ENCODE measurements at places on chromosomes 7 and 10.

GRCh38 chr10:18523858-18524257, 127.5 kb downstream of the NSUN6 start:
- no peak for DNase-seq

GRCh38 chr10:75648351-75648750, 216.9 kb downstream of the LRMDA start:
- no peak for DNase-seq

- DNase-seq: no peak
Measured at GRCh38 chr10:12954866-12955265, 46.6 kb downstream of the CCDC3 start.

- DNase-seq: no peak
Measured at GRCh38 chr7:35037211-35037525, at the start of gene DPY19L1. Gene DPY19L1, minus strand, starts transcription at chr7:35037485. Its CDS starts 91 bp downstream, at chr7:35037394.

- no peak for DNase-seq
Measured at GRCh38 chr7:37039131-37039749, 314.9 kb upstream of the AOAH start.

DNA sequence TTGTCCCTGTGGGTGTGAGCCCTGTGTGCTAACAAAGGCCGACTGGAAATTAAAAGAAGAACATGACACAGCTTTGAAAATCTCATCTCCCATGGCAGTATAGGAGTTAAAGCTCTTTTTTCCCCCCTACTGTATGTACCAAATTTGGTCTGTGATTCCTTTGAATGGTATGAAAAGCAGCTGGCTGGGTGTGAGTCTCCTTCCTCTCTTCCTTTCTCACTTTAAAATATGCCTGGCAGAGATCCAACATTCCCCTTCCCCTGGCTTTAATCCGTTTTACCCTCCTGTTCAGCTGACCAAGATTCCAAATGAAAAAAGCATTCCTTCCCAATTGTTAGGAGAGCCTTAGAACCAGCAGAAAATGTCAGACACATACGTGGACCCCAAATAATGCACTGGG, 225.0 kb upstream of the CELF2 start:
- no peak for DNase-seq

DNA sequence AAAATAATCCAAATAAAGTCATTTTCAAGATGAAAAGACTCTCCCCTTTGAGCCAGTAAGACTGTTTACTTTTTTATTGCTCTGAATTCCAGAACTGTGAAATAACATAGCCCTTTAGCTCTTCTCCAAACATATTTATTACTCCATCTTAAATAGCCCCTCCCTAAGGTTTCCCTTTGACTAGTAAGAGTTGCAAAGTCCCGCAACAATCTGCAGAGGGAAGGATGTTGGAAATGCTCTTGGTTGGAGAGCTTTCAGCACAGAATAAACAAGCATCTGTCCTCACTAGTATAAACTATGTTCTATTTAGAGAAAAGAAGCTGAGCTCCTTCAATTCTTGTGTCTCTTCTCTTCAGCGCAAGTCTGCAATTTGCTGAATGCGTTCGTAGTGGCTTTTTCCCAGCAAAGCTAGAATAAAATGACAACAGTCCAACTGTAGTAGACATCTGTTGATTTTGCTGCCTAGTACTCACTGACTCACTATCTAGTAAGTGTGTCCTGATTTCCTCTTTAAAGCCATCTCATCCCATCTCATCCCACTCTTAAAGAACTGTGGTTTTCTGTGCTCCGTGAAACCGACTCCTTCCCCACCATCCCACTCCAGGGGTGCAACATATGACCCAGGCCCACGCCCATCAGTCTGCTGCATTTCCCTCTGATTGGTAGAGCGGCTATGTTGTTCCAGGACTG, 104.0 kb downstream of the FAM107B start:
- no peak for DNase-seq

DNA sequence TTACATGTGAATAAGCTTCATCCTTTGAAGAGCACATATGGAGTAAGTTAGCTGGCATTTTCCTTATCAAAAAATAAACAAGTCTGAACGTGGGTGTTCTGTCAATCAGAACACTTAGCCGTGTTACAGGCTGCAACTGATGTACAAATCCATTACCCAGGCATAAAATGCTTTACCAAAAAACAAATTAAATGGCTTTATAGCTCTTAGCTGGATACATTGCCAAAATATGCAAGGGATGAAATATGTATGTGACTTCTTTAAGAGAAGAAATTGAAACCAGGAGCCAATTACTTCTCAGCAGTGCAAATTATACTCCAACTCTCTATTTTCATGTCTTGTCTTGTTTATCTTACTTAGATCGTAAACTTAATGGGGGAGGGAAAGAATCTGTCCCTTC, 214.8 kb downstream of the DGKB start:
- DNase-seq: peak; percentile 58

DNA sequence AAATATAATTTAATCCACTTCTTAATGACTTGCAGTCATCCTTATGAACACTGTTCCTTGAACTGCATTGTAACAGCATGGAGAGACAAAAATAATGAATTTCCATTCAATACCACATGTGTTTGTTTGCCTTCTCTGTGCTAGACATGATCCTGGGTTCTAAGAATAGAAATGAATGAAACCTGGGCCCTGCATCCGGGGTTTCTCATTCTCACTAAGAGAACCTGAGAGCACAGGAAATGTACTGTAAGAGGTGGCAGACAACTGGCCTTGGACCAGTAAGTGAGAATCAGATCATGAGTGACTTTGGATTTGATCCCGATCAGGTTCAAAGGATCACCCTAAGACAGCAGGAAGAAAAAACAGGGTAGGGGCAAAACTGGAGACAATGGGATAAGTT, 37.2 kb upstream of the CUL1 start:
- DNase-seq: no peak

- DNase-seq: peak; percentile 2
Measured at GRCh38 chr10:11434324-11434723, 177.1 kb downstream of the USP6NL start.

- no peak for DNase-seq
Measured at GRCh38 chr7:116967983-116968382, 14.7 kb downstream of the ST7 start.

GRCh38 chr10:128035557-128035973, 90.7 kb downstream of the MKI67 start:
- DNase-seq: no peak

GRCh38 chr7:10300577-10300976, 673.1 kb upstream of the PHF14 start:
- DNase-seq: no peak

DNA sequence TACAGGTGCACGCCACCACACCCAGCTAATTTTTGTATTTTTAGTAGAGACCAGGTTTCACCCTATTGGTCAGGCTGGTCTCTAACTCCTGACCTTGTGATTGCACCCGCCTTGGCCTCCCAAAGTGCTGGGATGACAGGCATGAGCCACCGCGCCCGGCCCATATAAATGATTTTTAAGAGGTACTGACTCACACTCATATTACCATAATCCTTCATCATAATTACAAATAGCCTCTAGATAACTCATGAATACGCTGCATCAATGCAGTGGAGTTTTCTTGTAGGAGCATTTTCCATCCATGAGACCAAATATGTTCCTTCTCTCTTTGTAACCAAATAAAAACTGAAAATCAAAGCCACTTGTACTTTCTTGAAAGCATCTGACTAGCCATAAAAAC, 193.3 kb downstream of the GRM8 start:
- no peak for DNase-seq

DNA sequence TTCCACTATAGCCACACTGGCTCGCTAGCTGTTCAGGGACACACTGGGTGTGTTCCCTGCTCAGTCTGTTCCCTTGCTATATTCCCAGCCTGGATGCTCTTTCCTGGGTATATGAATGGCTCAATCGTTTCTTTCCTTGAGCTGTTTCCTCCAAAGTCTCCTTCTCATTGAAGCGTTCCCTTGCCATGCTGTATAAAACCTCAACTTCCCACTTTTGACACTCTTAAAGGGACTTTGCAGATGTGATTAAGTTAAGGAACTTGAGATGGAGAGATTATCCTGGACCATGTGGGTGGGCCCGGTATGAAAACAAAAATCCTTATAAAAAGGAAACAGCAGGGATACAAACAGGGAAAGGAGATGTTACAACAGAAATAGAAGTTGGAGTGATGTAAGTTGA, 973.1 kb downstream of the LRMDA start:
- DNase-seq: no peak

DNA sequence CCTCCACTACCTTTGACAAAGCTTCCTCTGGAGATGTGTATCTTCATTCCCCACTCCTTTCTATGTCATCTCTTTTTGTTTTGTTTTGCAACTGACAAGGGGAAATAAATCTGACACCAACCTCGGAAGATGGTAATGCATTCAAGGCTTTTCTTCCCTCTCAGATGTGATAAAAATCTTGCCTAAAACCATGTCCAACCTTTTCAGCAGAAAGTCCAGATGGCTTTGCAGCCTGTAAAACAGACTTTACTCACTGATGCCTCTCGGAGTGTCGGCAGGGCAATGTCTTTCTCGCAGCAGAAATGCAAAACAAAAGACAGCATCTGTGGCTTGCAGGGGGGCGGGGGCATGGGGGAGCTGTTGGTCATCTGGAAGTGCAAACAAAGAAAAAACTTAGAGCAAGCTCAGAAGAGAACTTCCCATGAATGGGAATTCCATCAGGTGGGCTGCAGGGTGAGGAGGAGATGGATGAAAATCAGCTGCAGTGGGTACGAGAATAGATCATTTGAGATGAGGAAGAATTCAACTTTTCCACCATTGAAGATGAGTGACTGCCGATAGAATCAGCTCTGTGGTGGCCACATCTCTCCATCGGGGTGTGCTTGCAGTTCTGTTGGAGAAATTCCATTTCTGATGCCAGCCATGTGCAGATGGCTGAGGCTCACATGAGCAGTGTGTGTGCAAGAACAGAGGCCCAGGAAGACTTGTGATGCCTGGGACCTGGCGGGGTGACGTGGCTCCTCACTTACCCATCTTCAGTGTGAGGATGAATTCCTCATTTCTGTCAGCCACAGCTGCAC, 237.7 kb downstream of the WDR37 start:
- peak; percentile 53 for DNase-seq

- peak; percentile 85 for DNase-seq
Measured at GRCh38 chr7:89623018-89623672, 531.1 kb upstream of the STEAP1 start.

GRCh38 chr10:26739071-26739631, 41.6 kb downstream of the PDSS1 start:
- peak; percentile 70 for DNase-seq

- DNase-seq: no peak
Measured at GRCh38 chr10:6135039-6135438, 46.2 kb downstream of the RBM17 start.

GRCh38 chr7:44893710-44894234, 8.4 kb upstream of the PURB start:
- DNase-seq: no peak

- no peak for DNase-seq
Measured at GRCh38 chr10:102375250-102375649, 20.3 kb upstream of the NFKB2 start.

GRCh38 chr7:138951953-138952352, 29.2 kb downstream of the KIAA1549 start:
- DNase-seq: no peak

GRCh38 chr10:132404911-132405462, 8.0 kb downstream of the PWWP2B start:
- no peak for DNase-seq

- DNase-seq: no peak
Measured at GRCh38 chr7:97307521-97308108, 190.1 kb downstream of the SDHAF3 start.

DNA sequence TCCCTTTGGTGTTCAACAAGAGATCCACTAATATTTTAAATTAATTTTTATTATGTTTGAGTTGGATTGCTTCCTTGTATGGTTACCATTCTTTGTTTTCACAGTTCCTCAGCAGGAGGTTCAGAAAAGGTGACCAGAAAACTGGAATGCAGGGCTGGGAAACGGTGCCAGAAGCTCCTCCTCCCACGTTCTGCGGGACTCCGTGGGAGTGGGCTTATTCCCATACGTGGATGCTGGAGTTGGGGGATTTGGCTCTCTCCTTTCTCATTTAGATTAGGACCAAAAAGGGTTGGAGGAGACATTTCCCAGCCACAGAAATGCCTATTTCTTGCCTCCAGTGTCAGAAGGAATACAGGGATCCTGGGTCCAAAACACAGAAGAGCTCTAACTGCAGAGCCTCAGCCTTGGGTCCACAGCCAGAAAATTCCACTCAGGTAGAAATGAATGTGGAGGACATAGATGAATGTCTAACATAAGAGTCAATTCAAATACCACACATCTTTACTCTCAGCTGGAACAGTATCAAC, 56.0 kb downstream of the SORBS1 start:
- no peak for DNase-seq

DNA sequence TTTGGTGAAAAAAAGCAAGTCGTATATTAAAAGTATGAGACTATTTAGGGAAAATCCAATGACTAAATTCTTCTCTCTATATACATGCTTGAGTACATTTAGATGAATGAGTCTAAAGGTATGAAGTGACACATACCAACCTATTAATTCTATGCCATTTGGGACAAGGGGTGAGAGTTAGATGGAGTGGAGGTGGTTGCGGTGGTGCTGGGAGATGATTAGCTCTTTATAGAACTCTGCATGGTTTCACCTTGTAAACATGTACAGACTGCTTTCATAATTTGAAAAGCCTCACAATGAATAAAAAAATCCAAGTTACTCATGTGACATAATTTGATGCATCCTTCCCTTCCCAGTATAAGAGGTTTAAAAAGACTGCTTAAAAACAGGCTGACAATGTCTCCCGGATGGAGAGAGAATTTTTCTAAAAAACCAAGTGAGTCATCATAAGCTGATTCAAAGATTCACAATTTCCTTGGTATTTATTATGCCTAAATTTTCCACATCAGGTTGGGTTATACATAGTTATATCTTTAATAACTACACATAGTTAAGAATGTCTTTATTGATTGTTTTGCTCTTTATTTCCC, 572.8 kb downstream of the REEP3 start:
- DNase-seq: no peak

DNA sequence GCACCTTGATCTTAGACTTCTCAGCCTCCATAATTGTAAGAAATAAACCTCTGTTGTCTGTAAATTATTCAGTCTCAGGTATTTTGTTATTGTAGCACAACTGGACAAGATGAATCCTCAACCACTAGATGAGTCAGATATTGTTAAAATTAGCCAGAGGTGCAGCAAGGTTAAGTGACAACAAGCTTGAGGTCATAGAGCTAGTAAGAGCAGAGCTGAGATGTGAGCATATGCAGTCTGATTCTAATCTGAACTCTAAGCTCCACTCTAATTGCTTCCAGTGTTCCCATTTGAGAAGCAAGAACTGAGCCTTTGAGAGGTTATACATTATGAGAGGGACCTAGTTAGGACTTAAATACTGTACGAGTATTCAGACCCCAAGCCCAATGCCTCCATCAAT, 93.1 kb downstream of the FZD1 start:
- no peak for DNase-seq

Data from NCI-H1417 (cell line).